ENCODE measurements at places on chromosomes 11 and 22.

GRCh38 chr22:41201141-41201540 is 4.0 kb upstream of the L3MBTL2 start:
- DNase-seq: no peak

DNA sequence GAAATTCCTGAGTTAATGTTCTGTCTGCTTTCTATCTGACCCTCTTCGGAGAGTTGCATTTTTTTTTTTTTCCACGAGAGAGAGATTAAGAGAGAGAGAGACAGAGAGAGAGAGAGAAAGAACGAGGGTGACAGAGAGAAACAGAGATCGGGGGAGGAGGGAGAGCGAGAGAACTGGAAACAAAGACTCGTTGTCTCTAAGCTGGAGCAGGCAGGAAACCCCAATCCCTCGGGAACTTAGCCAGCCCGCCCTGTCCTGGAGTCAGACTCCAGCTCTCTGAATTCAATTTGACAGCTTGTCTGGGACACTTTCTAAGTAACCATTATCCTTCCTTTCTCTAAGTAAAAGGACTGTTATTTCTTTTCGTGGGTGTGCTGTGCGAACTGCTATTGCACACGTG is 76.9 kb downstream of the KCNJ1 start:
- no peak for DNase-seq

GRCh38 chr11:61028135-61028729 is 56.8 kb downstream of the CD6 start:
- DNase-seq: no peak

- no peak for DNase-seq
Observed at GRCh38 chr11:218815-219593, 11.5 kb downstream of the RIC8A start.

DNA sequence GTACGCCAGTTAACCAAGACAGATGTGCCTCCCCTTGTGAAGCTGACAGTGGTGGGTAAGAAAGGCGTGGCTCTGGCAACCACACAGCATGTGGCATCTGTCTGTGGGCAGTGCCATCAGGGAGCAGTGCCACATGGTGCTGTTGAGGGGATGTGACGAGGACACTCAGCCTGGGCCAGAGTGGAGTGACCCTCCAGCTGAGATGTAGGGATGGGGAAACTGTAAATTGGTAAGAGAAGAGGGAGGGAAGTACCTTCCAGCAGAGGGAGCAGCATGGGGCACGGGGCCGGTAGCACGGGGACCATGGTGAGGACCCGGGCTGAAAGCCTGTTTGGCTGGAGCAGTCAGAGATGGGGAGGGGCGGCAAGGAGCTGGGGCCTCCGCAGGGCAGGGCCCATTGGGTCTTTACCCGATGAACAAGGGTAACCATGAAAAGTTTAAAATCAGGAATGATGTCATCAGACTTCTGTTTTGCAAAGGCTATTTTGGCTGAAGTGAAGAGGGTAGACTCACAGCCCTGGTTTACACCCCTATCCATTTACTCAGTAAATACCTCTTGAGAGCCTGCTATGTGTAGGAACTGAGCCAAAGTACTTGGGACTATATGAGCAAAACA is 10.4 kb downstream of the TMPRSS6 start:
- DNase-seq: no peak

DNA sequence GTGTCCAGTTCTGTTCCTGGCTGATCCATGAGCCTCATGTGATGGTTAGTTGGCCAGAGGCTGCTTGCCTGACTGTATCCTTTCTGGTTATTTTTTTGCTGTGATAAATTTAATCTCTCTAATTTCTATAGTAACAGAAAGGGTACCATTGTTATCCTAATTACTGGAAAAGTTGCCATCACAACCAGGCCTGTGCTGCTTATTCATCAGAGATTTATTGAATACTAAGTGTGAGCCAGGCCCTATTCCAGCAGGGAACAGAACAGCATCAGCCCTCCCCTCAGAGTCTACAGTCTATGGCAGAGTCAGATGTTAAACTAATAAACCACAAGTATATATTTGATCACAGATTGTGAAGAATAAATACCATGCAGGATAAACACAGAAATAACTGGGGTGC is 86.8 kb downstream of the DEPDC5 start:
- DNase-seq: no peak

DNA sequence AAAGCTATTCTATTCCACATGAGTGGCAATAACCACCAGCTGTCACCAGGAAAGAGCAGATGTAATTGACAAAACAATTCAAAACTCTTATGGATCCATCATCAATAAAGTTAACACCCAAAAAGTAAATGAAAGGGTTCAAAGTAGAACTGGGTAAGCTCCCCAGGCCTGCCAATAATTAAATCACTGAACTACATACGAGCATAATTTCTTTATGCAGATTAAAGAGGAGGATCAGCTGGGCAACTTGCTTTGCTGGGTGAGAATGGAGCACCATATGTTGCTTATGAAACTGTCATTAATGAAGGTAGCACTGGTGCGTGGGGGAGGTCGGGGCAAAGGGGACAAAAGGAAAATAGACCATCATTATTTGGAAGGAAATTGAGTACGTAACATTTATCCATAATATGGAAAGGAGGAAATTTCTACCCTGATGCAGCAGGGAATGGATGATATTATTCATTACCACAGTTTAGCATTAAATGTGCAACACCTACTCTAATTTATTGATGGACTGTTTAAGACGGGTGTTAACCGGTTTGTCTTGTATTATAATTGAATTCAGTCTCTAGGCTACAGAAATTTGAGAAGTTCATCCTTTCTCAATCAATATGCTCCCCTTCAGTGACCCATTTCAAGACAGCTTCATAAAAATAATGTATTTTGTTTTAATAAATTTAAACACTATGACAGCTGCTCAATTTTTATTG is 315.9 kb downstream of the CADM1 start:
- DNase-seq: no peak

- no peak for DNase-seq
Observed at GRCh38 chr11:29628609-29629008, 388.2 kb downstream of the KCNA4 start.

GRCh38 chr11:894575-895201 is 15.9 kb downstream of the CHID1 start:
- no peak for DNase-seq

- DNase-seq: no peak
Observed at GRCh38 chr11:36135076-36135475, 154.1 kb downstream of the COMMD9 start.

DNA sequence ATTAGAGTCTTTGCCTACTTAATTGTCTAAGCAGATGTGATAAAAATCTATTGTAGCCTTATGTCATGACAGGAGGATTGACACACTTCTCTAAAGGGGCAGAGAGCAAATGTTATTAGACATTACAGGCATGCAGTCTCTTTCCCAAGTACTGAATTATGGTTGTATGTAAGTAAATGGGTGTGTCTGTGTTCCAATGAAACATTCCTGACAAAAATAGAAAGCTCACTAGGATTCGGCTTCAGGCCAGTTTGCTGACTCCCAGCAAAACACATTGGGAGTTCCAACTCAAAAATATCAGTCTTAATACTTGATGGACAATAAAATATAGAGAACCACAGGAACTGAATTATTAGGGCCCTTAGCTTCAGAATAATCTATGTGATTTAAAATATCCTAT is 1480.4 kb downstream of the FAM181B start:
- DNase-seq: no peak

DNA sequence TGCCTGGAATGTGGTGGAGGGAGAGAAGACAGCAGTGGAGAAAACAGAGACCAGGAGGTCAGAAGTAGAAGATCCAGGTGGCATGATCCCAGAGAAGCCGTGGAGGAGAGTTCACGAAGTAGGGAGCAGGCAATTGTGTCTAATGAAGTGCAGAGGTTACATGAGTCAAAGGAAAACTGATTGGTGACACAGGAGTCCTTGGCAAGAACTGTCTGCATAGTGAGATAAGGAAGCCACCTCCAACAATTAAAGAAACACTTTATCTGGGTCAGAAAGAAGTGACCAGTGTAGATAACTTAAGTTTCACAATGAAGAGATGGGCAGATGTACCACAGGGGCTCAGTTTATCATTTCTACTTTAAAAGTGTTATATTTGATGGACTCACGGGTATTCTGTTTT is 57.0 kb upstream of the PTH start:
- no peak for DNase-seq

DNA sequence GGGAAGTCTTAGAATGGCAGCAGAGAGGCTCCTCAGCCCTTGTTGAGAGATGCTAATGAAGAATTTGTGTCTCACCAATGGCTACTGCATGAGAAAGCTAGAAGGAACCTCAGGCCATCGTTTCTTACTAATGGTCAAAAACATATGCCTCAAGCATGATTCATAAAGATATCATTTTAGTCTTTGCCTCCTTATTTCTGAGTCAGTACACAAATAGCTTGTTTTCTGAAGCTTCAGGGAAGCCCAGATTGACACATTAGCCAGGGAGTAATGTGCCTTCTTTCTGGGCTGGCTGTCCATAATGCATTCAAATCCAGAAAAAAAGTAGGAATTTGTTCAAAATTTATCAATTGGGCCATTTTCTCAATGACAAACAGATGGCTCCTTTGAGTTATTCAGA is 169.4 kb upstream of the ZBED5 start:
- peak; percentile 60 for DNase-seq

GRCh38 chr11:9708544-9708943 is 44.7 kb downstream of the SWAP70 start:
- no peak for DNase-seq

- DNase-seq: no peak
Observed at GRCh38 chr22:27574002-27574366, 227.6 kb downstream of the MN1 start.

DNA sequence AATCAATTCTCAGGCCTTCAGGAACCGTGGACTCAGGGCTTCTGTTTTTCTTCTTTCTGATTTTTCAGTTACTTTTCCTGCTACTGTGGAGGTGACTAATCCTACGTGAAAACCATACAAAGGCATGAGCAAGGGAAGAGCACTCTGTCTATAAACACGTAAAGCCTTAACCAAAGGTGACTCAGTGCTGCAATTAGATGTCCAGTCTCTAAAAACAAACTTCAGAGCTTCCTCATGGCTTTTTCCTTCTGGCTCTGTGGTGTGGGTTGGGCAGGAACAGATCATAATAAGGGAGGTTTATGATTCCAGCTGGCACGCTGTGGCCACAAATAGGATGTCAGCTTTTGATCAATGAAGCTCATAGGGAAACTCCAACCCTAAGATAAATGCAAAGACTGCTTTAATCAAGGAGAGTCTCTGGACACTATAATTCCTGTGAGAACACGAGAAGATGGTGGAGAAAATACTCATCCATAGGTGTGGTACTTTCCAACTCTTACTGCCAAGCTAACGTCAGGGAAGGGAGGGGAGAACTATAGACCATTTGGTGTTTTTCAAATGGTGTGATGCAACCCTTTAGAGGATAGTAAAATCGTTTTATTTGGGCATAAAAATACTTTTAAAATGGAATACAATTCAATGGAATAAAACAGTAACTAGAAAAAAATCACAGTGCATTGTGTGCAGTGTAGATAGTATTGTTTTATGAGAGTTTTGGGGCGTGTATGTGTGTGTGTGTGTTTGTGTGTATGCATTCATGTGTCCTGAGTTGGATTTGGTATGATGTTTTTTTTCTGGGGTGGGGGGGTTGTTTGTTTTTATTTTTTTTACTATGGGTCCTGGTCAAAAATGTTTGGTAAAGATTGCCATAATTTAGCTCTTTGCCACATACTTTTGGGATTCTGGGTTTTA is at the start of gene NXPE2:
TSS of gene NXPE2 (plus strand) at position 403 of the 912 bp plus-strand sequence. CDS start at position 452, 49 bp downstream.
- peak; percentile 13 for DNase-seq

- no peak for DNase-seq
Observed at GRCh38 chr22:44098021-44098739, 74.1 kb downstream of the PARVB start.

DNA sequence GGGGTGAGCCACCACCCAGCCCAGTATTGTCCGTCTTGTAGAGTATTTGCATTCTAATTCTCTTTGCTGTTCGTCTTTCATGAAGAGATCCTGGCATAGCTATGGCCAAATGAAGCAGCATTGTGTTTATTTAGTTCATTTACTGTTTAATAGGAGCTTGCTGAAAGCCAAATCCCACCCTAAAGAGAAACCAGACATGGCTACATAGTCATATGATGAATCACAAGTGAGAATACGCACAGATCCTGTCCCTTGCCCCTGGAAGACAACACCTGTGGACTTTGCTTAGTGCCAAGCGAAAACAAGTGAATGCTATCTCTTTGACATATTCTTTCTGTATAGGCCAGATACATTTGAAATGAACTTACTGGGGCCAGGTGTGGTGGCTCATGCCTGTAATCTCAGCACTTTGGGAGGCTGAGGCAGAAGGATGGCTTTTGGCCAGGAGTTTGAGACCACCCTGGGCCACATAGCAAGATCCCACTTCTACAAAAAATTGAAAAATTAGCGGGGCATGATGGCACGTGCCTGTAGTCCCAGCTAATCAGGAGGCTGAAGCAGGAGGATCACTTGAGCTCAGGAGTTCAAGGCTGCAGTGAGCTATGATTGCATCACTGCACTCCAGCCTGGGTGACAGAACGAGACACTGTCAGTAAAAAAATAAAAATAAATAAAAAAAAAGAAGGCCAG is 5.1 kb upstream of the ARFGAP3 start:
- peak; percentile 68 for DNase-seq

DNA sequence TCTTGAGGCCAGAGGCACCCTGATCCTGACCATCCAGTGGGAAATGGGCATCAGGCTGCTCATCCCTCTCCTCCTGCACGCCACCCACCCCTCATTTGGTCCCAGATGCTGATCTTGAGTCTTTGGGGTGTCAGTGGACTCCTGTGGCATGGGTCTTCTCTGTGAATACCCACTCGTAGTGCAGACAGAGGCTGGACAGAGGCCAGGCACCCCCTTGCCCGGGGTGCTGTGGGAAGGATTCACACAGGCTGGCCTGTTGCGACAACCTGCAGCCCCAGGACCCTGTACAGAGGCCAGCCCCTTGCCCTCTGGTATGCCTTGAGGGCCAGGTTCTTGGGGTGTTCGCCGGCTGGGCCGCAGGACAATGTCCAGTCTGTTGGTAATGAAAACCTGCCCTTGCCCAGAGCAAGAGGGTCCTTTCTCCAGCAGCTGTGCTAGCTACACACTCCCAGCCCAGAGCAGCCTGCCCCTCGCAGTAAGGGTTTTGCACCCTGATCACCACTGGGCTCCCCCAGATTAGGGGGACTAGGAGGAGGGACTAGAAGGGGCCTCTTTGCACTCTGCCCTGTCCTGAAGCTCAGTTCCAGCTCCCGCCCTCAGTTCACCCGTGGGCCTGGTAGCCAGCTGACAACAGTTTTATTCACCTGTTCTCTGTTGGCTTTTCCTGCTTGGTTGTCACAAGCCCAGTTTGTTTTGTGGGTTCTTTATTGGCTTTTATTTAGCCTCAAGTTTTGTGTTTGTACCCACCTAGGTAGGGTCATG is 76.0 kb downstream of the BCR start:
- DNase-seq: no peak

- DNase-seq: no peak
Observed at GRCh38 chr22:40720538-40721256, 41.4 kb downstream of the MCHR1 start.

DNA sequence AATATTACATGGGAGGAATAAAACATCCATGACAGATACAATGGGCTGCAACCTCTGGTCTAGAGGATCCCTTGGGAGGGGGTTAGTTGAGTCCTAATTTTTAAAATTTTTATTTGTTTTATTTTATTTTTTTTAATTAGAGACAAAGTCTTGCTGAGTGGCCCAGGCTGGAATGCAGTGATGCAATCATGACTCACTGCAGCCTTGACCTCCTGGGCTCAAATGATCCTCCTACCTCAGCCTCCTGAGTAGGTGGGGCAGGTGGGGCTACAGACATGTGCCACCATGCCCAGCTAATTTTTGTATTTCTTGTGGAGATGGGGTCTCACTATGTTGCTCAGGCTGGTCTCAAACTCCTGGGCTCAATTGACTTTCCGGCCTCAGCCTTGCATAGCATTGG is 43.1 kb downstream of the FDX1 start:
- no peak for DNase-seq
